Fibroblast of the aortic adventitia (primary cell): ENCODE measurements at places on chromosomes 5 and 9.

GRCh38 chr9:8648271-8648845 lies 848.8 kb upstream of the DMAC1 start:
- DNase-seq = peak; percentile 41

GRCh38 chr9:35732800-35733541 lies 505 bp downstream of the CREB3 start:
- peak; percentile 57 for DNase-seq

DNA sequence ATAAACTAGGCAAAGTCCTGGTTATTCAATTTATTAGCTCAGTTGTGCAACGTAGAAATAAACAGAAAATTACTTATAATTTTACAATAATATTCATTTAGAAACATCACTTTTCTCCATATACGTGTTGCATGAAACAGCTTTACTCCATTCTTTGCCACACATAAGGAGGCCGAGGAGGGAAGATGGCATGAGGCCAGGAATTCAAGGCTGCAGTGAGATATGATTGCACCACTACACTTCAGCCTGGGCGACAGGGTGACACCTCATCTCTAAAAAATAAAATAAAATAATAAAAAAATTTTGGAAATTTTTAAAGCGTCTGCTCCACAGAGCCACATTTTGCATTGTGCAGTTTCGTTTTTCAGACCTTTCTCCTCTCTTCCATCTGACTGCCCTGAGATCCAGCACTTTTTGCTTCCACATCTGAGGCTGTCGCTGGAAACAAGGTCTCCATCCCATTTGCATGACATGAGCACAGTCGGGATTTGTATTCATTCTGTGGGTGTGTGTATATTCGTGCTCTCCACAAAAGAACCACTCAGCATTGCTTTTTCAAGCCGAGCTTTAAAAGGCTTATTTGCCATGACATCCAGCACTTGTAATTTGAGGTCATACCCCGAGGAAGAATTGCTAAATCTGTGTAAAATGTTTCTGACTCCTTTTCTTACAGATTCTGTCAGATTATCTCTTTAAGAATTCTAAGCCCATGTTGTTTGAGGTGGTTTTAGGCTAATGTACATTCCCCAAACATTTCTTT lies 98.6 kb upstream of the MSX2 start:
- no peak for DNase-seq

- no peak for DNase-seq
Observed at GRCh38 chr9:37342493-37342892, 80.0 kb upstream of the GRHPR start.

DNA sequence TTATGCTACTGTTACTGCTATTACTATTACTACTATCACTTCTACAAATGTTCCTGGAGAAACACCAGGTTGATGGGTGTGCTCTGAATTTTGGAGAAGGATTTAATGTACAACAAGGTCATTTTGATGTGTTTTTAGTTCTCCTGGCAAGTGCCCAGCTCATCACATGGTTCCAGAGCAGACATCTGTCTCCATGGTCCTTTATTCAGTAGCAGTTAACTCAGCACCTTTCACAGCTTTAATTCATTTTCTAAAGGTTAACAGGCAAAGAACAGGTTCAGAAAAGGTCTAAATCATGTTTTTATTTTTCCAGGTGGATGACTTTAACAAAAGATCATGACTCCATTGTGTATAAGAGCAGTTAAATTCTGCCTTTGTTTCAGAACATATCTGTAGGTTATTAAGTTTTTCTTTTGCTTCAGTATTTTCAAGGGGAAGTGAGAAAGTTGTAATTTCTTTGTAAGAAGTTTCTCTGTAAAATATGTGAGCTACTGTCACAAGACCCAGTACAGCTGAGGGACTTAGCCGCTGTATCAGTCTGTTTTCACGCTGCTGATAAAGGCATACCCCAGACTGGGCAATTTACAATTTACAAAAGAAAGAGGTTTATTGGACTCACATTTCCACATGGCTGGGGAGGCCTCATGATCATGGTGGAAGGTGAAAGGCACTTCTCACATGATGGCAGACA lies 41.9 kb downstream of the MTRR start:
- DNase-seq = no peak

- DNase-seq = no peak
Observed at GRCh38 chr5:27458287-27458686, 419.9 kb upstream of the CDH9 start.

DNA sequence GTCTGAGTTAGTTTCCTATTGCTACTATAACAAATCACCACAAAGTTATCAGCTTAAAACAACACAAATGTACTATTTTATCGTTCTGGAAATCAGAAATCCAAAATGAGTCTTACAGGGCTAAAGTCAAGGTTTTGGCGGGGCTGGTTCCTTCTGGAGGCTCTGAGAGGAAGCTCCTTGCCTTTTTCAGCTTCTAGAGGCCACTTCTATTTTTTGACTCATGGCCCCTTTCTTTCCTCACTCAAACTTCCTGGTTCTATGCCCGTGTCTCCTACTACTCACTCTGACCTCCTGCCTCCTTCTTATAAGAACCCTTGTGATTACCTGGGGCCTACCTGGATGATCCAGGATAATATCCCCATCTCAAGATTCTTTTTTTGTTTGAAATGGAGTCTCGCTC lies 48.2 kb downstream of the GABBR2 start:
- DNase-seq = peak; percentile 16
